Stimulated activated CD4-positive, alpha-beta T cell treated with anti-CD3 and anti-CD28 coated beads, TNF-alpha, amount 100 ng/mL, for 4 hours (primary cell): ENCODE measurements at places on chromosomes 2 and 18.

- no peak for DNase-seq
Observed at GRCh38 chr2:85309699-85310321, 18.0 kb downstream of the TGOLN2 start.

DNA sequence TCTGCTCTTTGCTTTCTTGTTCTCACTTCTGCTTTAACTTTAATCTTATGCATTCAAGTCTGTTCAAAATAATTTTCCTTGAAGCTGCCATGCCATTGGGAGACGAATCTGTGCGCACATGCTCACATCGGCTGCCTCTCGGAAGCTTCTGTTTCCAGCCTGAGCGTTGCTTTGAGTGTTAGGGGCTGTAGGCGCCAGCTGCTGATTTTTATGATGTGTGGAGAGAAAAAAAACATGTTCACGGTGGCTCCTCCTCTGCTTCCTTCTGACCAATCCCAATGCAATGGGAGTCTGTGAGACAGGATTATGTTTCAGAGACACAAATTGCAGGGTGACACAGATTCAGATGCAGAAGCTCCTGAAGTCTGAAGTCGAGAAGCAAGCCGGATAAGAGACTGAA lies at the start of gene MC4R:
TSS of gene MC4R (minus strand) at position 180 of the 400 bp plus-strand sequence. CDS start 426 bp downstream, outside the sequence.
- DNase-seq, result no peak

DNA sequence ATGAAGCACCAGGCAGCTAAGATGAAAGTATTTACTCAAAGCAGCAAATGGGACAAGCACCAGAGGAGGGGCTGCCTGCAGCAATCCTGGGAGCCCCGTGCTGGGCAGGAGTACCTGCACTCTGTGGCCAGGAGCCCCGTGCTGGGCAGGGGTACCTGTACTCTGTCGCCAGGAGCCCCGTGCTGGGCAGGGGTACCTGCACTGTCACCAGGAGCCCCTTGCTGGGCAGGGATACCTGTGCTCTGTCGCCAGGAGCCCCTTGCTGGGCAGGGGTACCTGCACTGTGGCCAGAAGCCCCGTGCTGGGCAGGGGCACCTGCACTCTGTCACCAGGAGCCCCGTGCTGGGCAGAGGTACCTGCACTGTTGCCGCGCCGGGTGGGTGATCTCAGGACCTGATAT lies 158.6 kb downstream of the MYT1L start:
- DNase-seq, result no peak

GRCh38 chr18:45102863-45103262 lies 422.2 kb downstream of the SETBP1 start:
- DNase-seq, result no peak

GRCh38 chr2:180707884-180708205 lies 272.6 kb upstream of the UBE2E3 start:
- DNase-seq, result no peak

GRCh38 chr2:16645775-16646559 lies 19.7 kb downstream of the CYRIA start:
- no peak for DNase-seq

GRCh38 chr2:133937669-133938068 lies 316.2 kb upstream of the MGAT5 start:
- no peak for DNase-seq

DNA sequence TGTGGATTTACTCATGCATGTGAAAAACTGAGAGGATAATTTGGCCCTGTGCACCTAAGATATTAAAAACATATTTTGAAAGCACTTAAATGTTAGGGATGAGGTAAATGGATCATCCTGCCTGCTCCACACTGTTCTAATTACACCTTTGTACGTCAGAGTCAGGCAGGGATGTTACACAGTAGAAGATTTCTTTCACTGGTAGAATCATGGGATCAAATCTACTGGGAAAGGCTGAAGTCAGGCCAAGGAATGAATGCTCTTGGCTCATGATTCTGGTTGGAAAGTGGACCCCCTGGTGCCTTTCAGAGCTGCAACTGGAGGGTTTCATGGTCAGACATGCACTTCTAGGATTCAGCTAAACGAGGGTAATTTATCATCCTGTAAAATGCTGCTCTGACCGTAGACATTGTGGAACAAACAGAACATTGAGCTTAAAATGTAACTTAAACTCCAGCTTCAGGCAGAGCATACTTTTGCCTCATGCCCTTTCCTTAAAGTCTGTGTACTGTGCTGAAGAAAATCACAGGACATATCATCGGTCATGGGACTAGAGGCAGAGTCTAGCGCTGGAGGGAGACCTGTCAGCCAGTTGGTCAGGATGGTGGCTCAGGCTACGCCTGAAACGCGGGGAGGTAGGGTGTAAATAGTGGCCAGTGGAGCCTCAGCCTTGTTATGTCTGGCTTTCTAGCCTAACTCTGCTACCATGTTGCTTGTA lies 4.9 kb downstream of the KCNE4 start:
- DNase-seq, result no peak

GRCh38 chr18:56475250-56475649 lies 163.1 kb downstream of the TXNL1 start:
- DNase-seq, result no peak

- DNase-seq, result no peak
Observed at GRCh38 chr2:189685540-189686229, 11.2 kb downstream of the ANKAR start.

DNA sequence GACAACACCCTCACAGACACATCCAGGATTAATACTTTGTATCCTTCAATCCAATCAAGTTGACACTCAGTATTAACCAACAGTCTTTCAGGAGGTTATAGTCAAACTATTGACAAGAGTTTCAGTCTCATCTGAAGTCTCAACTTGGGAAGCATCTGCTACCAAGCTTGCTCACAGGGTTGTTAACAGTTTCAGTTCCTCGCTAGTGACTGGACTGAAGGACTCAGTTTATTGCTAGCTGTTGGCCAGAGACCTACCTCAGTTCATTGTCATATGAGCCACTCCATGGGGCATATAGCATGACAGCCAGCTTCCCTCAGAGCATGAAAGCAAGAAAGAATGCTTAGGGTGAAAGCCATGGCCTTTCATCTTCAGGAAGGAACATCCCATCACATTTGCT lies 228.6 kb downstream of the EPHA4 start:
- DNase-seq, result no peak

DNA sequence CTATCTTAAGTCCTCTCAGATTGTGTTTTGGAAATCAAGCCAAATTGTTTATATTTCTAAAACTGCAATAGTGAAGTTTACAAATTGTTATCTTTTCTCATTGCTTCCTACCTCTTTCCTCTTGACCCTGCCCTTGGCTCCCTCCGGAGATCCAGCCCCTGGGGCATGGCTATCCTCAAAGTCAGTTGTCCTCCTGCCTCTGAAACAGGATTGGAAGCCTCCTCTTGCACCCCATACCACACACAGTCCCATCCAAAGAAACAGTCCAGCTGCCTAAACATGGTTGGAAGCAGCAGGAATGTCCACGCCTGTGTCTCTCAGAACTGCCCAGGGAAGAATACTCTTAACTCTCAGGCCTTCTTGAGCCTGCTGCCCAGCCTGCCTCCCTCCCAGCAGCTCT lies 30.1 kb upstream of the COL6A3 start:
- no peak for DNase-seq

GRCh38 chr2:194343167-194343566 lies 1313.9 kb upstream of the SLC39A10 start:
- DNase-seq, result no peak

DNA sequence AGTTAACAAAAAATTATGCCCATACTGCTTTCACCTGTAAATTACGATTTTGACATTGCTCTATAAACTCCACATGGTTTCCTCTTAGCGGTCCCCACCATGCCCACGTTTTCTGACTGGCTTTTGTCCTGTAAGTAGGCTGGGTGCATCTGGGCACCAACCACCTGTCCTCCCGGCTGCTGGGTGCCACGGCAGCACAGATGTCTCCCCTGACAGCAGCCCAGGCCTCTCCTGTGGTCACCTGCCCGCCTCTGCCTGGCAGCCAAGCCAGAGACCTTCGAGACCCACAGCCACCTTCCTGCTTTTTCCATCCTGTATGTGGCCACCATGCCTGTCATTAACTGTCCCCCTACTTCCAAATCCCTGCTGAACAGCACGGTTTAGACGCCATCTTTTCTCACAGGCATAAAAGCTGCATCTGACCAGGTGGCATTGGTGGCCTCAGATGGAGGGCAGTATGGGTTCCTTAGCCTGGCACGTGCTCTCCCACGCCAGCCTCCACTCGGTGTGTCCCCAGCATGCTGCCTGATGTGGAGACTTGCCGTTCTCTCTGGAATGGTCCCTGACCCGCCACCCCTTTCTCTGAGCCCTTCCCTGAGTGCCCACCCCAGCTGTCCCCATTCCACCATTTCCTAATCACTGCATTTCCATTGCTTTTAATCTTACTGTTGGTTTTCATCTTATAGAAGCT lies 18.9 kb downstream of the SNORC start:
- no peak for DNase-seq

DNA sequence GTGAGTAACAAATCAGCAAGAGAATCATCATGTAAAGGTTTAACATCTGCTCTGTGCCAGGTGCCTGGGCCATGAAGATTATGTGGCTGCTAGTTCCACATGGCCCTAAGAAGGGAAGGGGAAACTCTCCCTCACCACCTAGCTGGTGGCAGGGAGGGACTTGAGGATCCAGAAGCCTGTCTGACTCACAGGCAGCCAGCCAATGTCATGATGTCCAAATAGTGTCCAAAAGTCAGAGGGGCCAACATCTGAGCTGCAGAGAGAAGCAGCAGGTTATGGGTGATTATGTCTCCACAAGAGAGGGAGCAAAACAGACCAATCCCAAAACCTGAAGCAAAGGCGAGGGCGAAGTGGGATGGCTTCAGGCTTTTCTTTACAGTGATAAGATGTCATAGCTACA lies 61.9 kb upstream of the SPP2 start:
- DNase-seq, result no peak

DNA sequence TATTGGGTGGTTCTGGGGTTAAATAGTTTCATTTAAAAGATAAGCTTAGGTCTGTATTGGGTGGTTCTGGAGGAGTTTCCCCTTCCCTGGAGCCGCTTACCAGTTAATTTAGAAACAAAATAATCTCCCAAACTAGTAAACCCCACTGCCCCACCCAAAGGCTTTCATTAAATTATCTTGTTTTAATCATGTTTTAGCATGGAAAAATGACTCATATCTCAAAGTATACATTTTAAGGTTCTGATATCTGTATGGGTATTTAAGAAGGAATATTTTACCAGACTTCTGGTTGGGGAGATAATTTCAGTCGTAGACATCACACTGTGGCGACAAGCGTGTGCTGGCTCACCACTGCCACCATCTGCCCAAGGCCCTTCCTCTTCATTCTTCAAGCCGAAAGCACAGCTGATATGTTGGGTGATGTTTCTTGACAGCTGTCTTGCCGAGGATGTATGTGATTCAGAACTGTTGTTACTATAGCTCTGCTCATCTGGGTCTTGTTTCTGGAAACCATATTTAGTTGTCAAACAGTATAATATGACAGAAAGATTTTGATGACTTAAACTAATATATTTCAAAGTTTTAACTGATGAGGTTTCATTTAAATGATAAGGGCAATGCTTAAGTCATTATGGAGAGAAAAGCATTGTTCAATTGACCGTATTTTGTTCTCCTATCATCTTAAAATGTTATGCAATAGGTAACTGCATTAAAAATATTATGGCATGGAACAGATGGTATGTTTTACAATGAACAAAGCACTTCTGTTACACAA lies 5.1 kb downstream of the FIGLA start:
- no peak for DNase-seq

GRCh38 chr18:54127759-54128378 lies 96.6 kb downstream of the MBD2 start:
- no peak for DNase-seq

GRCh38 chr2:214651451-214651850 lies 158.0 kb downstream of the BARD1 start:
- DNase-seq, result no peak

- DNase-seq, result no peak
Observed at GRCh38 chr2:62492048-62492447, 13.9 kb downstream of the TMEM17 start.

DNA sequence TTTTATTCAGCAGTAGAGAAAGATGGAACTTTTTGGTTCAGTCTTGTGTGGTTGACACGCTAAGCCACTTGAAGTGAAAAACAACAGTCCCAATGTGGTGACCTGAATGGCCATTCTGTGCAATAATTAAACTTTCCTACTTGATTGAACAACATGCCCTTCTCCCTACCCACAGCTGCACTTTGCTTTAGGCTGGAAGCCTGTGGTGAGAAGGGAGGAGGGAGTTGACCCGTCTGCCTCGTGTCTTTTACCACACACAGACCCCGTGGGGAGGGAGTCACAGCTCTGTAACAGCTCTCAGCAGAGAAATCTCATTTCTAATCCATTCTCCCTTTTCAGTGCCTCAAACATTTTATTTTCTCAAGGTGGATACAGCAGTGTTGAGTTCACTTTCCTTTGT lies 138.2 kb upstream of the PKDCC start:
- no peak for DNase-seq

GRCh38 chr18:14961991-14962390 lies 214.0 kb downstream of the ANKRD30B start:
- no peak for DNase-seq

GRCh38 chr18:79011300-79011870 lies 31.8 kb downstream of the SALL3 start:
- DNase-seq, result no peak

GRCh38 chr2:195652911-195653310 lies 4.1 kb upstream of the SLC39A10 start:
- DNase-seq, result no peak

GRCh38 chr2:194382221-194382620 lies 1274.8 kb upstream of the SLC39A10 start:
- DNase-seq, result no peak

DNA sequence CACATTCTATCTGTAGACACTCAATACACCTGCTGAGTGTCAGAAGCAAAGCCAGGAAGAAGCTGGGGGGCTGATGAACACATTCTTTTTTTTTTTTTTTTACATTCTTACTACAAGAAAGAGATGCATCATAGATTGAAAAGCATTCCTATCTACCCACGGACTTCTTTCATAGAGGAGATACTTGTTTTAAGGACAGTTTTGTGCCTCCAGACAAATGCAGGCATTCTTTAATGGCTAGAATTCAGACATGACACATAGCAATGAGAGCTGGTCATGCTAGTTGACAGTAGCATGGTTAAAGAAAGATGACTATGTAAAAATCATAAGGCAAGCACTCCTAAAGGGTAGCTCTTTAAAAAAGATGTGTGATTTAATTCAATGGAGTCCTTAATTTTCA lies 110.2 kb downstream of the EPHA4 start:
- no peak for DNase-seq

- DNase-seq, result no peak
Observed at GRCh38 chr2:108535357-108535631, 1.0 kb downstream of the LIMS1 start.
